ENCODE measurements at places on chromosomes 6 and 20. TPM values are rescaled to one million over a fixed set of nuclear protein-coding genes. Genes with fewer than 3 reads are reported as not detected.

BMP7 gene
- not detected for total RNA-seq

SIGLEC1 gene
- not detected for total RNA-seq

HLA-DQA1 gene
- not detected for total RNA-seq

CLDN20 gene
- total RNA-seq: 0.26 TPM

NHLRC1 gene
- total RNA-seq: 3.3 TPM

RBL1 gene
- 13.2 TPM for total RNA-seq

SPTLC3 gene
- total RNA-seq: 7.1 TPM

PDE10A gene
- total RNA-seq: not detected

SLC24A3 gene
- total RNA-seq: not detected

OOEP gene
- 0.17 TPM for total RNA-seq

UFL1 gene
- total RNA-seq: 25.8 TPM

TMX4 gene
- total RNA-seq: 30.2 TPM

LY6G6F gene
- total RNA-seq: not detected

SLC4A11 gene
- total RNA-seq: 6.7 TPM

ASXL1 gene
- total RNA-seq: 37.2 TPM

FOXS1 gene
- total RNA-seq: not detected

SLA2 gene
- not detected for total RNA-seq

LIN28B gene
- total RNA-seq: not detected

ANKRD66 gene
- not detected for total RNA-seq

RNASET2 gene
- total RNA-seq: 17.0 TPM

SCRT2 gene
- not detected for total RNA-seq

MTHFD1L gene
- total RNA-seq: 56.7 TPM

ZNF165 gene
- total RNA-seq: 6.5 TPM

RAE1 gene
- total RNA-seq: 34.7 TPM

LAMA2 gene
- 0.50 TPM for total RNA-seq

PRDM1 gene
- total RNA-seq: 17.7 TPM

SLPI gene
- 129 TPM for total RNA-seq

CCN6 gene
- 6.0 TPM for total RNA-seq

MAP7 gene
- total RNA-seq: 39.0 TPM

HLA-DPA1 gene
- total RNA-seq: 0.33 TPM

SAYSD1 gene
- 8.6 TPM for total RNA-seq

PKHD1 gene
- total RNA-seq: under 0.01 TPM

BPIFB1 gene
- total RNA-seq: not detected

DEFB132 gene
- total RNA-seq: not detected

NFATC2 gene
- not detected for total RNA-seq

TINAG gene
- total RNA-seq: not detected

SNAI1 gene
- total RNA-seq: not detected
